Pancreas (tissue), 10 donors: ENCODE measurements at places on chromosomes 4 and X. TPM values are rescaled to one million over a fixed set of nuclear protein-coding genes. Genes with fewer than 3 reads are reported as not detected.

The RPA4 gene
- 0.17 TPM for total RNA-seq

DNA sequence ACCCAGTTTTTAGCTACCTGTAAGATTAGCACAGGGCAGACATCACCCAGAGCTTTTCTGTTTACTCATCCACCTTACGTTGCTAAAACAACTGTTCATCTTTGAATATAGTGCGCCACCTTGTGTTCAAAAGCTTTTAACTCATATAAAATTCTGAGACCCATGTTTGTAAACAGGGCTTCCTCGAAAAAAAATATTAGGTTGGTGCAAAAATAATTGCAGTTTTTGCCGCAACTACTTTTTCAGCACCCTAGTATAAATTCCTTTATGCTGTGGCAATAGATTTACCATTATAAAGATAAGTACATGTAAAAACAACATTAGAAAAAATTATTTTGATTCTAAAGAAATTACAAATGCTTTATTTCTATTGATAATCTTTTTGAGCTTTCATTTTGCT, 147.9 kb downstream of the LRBA start:
- DNase-seq, result no peak

- DNase-seq, result no peak
These were observed 126.9 kb downstream of the RNF150 start for GRCh38 chr4:141006242-141006802.

DNA sequence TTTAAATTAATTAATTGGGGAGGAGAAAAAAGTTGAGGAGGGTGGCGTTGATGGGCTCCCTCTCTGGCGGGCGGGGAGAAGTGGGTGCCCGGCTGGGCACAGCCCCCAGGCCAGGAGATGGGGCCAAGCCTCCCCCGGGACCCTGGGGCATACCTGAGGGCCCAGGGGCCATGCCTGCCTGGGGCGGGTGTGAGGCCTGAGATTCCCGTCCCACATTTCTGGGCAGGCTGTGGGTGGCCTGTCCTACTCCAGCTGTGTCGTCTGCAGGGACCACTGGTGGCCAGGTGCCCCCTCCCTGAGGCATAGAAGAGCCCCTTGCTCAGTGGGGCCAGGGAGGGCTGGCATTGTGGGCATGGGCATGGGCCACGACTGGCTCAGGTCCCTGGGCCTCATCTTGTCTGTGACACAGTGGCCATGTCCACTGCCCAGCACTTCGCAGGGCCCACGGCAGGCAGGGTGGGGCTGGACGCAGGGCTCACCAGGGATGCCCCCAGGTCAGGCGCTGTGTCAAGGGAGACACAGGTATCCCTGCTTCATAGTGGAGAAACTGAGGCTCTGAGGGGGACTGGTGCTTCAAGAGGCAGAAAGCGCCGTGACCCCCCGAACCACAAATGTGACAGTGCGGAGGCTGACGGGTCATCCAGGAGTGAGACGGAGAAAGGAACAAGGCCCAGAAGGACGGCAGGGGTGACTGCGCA, 60.1 kb downstream of the FAM53A start:
- no peak for DNase-seq

DNA sequence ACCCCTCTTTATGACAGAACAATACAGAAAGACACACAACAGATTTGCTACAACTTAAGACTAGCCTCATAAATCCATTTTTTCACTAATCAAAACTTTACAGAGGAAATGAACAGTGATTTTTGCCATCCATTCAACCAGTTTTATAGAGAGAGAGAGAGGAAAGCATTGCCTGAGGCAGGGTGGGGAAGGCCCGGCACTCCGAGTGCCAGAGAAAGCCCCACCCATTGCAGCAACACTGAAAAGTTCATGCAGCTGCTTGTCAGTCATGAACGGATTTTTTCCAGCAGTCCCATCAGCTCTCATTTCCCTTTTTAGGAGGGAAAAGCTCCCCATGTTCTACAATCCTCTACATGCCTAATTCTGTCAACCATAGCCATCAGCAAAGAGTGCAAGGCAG, 236.9 kb downstream of the CHIC1 start:
- DNase-seq, result no peak

DNA sequence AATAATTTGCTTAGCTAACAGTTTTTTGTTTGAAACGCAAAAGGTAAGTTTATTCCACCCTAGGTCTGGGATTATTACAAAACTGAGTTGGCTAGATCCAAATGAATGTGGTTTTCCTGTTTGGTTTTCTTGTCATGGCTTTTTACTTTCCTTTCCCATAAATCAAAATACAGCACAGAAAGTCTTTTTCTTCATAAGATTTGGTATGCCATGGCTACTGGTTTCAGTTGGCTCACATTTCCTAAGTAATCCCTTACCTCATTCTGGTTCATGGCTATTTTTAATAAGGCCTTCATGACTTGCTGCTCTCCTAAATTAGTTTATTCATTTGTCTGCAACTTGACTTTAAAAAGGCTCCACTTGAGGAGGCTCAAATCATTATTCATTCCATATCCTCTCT, 12.9 kb upstream of the PAK3 start:
- DNase-seq, result no peak

GRCh38 chrX:148541584-148541940, 41.1 kb downstream of the AFF2 start:
- no peak for DNase-seq

- DNase-seq, result peak; percentile 20
These were observed 14.9 kb upstream of the CCNG2 start for GRCh38 chr4:77141964-77142645.

The GPC4 gene
- 8.8 TPM for total RNA-seq

DNA sequence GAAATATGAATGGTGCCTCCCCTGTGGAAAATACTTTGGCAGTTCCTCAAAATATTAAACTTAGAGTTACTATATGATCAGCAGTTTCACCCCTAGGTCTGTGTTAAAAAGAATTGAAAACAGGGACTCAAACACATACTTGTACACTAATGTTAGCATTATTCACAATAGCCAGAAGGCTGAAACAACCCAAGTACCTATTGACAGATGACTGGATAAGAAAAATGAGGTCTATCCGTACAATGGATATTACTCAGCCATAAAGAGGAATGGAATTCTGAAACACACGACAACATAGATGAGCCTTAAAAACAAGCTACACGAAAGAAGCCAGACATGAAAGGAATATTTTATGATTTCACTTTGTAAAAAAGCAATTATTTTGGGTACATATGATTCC, 54.9 kb downstream of the PGRMC2 start:
- no peak for DNase-seq

GRCh38 chr4:30630431-30630830, 89.7 kb upstream of the PCDH7 start:
- no peak for DNase-seq

The TRMT44 gene
- total RNA-seq, result 8.7 TPM

DNA sequence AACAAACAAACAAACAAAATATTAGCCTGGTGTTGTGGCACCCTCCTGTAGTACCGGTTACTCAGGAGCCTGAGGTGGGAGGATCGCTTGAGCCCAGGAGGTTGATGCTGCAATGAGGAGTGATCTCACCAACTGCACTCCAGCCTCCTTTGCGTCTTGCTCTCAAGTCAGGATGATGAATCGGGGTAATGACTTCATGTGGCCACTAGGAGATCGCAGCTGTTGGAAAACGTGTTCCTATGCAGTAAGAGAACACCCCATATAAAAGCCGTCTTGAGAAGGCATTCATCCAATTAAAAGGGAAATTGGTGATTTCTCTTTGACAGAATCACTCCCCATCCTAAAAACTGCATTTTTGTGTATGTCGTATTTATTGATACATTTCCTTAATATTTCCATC, 6.9 kb downstream of the CCNB3 start:
- DNase-seq, result no peak

GRCh38 chrX:94695910-94696309, 1021.9 kb downstream of the FAM133A start:
- DNase-seq, result no peak

GRCh38 chr4:7727749-7728148, 211.9 kb downstream of the AFAP1 start:
- no peak for DNase-seq

DNA sequence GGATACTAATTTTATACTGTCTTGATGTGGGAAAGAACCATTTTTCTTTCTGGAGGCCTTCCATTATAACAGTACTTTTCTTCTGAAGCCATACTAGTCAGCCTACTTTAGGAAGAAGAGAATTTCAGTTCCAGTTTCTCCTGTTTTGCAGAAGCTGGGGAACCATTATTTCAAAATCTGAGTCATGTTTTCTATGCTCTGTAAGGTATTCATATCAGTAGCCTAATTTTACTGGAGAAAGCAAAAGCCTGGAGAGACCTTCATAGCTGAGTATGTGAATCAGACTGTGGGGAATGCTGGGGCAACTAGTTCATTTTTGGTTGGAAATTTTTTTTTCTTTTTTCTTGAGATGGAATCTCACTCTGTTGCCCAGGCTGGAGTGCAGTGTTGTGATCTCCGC, 22.4 kb downstream of the AFF1 start:
- DNase-seq, result no peak

DNA sequence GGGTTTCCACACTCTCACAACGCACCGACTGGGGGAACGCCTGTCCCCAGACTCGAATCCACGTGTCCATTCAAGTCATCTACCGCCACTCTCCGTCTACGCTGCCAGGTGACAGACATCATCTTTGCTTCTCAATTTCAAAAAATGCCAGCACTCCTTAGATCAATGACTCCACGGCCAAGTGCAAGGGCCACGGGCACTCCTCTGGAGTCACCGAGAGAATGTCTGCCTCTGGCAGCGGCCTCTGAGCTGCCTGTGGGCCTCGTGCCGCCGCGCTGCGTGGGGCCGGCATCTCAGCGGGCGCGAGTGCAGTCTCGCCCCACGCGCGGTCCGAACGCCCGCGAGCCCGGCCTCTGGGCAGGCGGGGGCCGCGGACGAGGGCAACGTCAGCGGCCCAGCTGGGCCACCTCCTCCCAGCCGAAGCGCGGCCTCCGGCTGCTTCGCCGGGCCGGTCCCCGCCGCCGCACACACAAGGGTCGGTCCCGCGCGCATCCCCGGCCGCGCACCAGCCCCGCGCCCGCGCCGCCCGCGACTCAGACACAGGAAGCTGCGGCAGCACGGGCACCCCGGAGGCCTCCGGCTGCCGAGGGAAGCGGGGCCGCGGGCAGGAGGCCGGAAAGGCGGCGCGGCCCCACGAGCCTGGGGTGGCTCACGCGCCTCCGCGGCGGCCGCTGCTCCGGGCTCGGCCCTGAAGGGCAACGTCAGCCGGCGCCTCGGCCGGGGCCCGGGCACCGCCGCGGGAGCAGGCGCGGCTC, 450 bp downstream of the ACSL1 start:
- peak; percentile 54 for DNase-seq

GRCh38 chr4:55553441-55554201, 6.9 kb upstream of the CLOCK start:
- peak; percentile 3 for DNase-seq

GRCh38 chr4:165805406-165805805, 67.6 kb upstream of the TLL1 start:
- DNase-seq, result no peak

- DNase-seq, result no peak
These were observed 1.5 kb upstream of the MSMO1 start for GRCh38 chr4:165325732-165326512.

- no peak for DNase-seq
These were observed 156.6 kb upstream of the FTHL17 start for GRCh38 chrX:31228415-31228832.

DNA sequence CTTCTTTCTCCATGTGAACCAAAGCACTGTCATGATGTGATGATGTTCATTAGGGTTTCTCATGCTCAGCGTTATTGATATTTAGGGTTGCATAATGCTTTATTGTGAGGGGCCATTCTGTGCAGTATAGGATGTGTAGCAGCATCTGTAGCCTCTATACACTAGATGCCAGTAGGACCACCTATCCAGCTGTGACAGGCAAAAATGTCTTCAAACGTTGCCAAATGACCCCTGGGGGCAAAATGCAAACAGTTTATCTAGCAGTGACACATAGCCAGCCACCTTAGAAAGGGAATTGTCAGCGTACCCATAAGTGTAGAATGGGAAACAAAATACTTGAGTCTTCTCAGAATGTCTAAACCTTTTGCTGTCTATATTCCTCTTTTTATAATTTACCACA, 18.8 kb downstream of the NFKB1 start:
- no peak for DNase-seq

The CPZ gene
- total RNA-seq, result 0.25 TPM

The TSPYL2 gene
- total RNA-seq, result 11.8 TPM
